Foreskin fibroblast (primary cell): ENCODE measurements at places on chromosomes 2 and 18.

GRCh38 chr2:99754210-99754609 is 264.4 kb upstream of the REV1 start:
- DNase-seq, result peak; percentile 47

DNA sequence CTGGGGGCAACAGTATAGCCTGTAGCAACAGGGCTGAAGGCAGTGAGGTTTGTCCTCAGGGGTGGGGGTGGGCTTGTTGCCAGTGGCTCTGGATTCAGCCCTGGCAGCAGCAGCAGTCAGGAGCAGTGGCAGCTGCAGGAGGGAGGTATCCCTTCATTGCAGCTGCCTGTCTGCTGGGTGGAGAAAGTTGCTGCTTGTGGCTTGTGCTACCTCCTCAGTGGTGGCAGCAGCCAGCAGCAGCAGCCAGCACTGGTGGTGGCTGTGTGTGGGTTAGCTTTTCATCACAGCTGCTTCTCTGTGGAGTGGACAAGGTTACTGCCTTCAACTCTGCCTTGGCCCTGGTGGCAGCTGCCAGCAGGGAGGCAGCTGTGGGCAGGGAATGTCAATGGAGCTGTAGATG is 94.9 kb downstream of the ARL6IP6 start:
- DNase-seq, result no peak

DNA sequence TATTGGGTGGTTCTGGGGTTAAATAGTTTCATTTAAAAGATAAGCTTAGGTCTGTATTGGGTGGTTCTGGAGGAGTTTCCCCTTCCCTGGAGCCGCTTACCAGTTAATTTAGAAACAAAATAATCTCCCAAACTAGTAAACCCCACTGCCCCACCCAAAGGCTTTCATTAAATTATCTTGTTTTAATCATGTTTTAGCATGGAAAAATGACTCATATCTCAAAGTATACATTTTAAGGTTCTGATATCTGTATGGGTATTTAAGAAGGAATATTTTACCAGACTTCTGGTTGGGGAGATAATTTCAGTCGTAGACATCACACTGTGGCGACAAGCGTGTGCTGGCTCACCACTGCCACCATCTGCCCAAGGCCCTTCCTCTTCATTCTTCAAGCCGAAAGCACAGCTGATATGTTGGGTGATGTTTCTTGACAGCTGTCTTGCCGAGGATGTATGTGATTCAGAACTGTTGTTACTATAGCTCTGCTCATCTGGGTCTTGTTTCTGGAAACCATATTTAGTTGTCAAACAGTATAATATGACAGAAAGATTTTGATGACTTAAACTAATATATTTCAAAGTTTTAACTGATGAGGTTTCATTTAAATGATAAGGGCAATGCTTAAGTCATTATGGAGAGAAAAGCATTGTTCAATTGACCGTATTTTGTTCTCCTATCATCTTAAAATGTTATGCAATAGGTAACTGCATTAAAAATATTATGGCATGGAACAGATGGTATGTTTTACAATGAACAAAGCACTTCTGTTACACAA is 5.1 kb downstream of the FIGLA start:
- DNase-seq, result no peak

GRCh38 chr18:73164430-73164829 is 296.6 kb upstream of the NETO1 start:
- no peak for DNase-seq

GRCh38 chr2:236642125-236642524 is 72.5 kb downstream of the ACKR3 start:
- no peak for DNase-seq

- peak; percentile 23 for DNase-seq
These were observed 90.7 kb upstream of the TFPI start for GRCh38 chr2:187644981-187645380.

DNA sequence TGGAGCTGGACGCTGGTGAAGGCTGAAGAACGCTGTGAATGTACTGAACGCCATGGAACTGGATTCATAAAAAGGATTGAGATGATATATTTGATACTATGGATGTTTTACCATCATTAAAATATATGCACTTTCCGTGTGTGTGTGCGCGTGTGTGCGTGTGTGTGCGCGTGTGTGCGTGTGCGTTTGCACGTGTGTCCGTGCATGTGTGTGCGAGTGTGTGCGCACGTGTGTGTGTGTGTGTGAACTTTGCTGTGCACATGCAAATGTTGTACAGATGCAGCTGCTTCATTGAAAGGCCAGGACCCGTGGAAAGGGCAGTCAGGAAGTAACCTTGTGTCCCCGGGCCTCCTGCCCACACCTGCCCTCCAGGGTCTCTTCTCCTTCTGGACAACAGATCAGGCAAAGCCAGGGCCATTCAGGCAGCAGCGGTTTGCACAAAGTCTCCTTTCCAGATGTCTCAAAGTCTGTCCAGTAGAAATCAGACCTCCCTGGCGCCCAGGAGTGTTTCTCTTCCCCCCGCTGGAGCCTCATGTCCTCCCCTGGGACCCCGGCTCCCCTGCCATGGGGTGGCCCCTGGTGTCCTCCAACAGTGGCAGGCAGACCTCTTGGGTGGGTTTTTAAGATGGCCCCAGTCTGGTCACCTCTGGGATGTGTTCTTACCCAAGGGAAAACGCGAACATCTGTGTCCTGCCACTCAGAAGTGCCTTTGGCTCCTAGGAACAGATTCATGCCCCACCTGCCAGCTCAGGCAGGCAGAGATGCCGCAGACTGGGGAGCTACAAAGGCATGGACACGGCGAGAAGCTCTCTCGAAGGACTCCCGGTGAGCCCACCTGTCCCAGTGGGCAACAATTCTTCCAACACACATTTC is 86.1 kb upstream of the GPC1 start:
- no peak for DNase-seq

DNA sequence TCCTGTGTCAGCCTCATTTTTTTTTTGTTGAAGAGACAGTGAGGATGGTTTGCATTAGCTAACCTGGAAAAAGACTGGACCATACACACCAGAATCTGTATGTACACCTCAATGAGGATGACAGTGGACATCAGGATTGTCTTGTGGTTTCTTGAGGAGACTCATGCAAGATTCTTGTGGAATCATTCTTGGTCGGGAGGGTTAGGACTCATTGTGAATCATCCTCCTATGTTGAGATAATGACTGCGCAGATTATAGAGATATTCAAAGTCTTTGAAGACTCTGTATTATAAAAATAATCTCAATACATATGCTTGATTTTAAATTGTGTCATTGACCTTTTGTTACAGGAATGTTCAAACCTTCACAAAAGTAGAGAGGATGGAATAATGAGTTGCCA is 49.1 kb upstream of the DOCK10 start:
- DNase-seq, result peak; percentile 95

- peak; percentile 59 for DNase-seq
These were observed 464.7 kb downstream of the MEIS1 start for GRCh38 chr2:66899648-66900047.

- no peak for DNase-seq
These were observed 96.9 kb downstream of the CTAGE1 start for GRCh38 chr18:22320771-22321170.

GRCh38 chr2:237205043-237205541 is 119.4 kb downstream of the COPS8 start:
- no peak for DNase-seq

- DNase-seq, result no peak
These were observed 283.3 kb upstream of the THUMPD2 start for GRCh38 chr2:40062381-40062780.

DNA sequence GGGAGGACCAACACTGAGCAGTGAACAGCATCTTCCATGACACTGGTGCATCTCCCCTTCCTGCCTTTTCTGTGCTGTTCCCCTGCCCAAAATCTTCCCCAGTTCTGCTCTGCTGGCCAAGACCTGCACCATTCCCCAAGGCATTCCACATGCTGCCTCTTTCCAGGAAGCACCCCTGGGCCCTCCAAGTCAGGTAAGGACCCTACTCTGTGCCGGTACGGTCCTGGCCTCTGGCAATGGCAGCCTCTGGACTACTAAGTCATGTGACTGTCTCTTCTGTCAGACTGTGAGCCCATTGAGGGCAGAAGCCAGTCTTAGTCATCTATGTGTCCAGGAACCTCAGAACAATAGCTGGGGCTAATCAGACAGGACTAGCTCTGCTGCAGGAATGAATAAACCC is 282.0 kb downstream of the MYCN start:
- no peak for DNase-seq

DNA sequence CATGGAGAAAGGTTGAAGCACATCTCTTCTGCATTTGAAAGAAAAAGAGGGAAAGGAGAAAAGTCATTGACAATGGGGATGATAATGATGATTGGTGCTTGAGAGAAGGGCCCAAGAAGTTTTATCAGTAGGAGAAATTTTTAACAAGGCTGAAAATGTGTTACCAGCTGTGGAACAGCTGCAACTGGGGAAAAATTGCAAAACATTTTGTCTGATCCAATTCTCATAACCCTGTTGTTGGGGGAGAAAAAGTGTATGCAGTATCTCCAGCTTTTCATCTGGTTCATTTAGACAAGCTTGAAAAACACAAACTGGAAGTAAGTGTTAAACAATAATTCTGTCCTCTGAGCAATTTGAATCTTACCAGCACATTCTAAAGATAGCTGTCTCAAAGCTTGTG is 92.7 kb downstream of the CSRNP3 start:
- DNase-seq, result no peak

GRCh38 chr2:25089605-25090315 is 47.9 kb downstream of the EFR3B start:
- DNase-seq, result no peak

DNA sequence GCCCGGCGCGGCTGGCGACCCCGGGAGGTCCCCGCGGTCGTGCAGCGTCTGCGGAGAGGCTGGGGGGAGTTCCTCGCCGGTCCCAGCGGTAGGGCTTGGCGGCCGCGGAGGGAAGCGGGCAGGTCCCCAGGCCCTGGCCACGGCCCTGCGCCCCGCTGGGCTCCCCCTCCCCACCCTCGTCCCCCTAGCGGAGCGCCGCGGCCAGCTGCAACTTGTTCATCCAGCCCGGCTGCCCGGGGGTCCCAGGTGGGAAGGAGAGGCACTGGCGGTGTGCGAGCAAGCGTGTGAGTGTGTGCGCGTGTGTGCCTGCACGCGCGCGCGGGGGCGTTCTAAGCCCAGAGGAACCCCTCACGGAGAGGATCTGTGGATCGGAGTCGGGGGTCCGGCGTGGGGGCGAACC is 1.3 kb downstream of the PTPRM start:
- DNase-seq, result no peak

- peak; percentile 69 for DNase-seq
These were observed at the start of gene ASXL3 for GRCh38 chr18:33577685-33578517. ASXL3 (plus strand) TSS chr18:33578219; CDS start chr18:33578632, 413 bp downstream.

GRCh38 chr2:6103949-6104348 is 411.8 kb downstream of the SOX11 start:
- no peak for DNase-seq

DNA sequence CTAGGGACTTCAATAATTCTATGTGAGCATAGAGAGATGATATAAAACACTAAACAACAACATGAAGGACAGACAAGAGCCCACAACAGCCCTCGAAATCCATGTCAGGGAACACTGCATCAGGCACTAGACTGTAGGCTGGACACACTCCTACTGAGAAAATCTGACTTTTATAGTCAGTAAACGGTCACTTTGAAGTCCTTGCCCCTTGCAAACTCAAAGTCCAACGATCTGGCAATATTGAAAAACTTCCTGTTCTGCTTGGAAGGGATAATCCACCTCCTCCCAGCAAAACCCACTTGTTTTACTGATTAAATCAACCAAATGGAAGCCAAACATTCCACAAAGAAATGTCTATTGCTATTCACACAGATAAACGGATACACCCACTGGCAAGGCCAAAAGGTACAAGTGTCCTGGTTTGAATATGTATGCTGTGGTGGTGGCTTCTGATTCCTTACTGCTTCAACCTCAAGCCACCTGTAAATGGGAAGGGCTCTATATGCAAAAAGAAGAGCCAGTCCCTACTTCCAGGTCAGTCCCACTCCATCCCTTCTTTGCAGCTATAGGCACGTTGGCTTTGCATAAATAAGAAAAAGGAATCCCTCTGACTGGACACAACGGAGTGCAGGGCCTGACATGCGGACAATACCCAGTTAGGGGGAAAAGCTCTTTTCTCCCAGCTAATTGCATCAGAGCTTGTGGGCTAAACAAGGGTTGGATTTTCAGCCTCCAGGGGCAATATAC is 56.6 kb downstream of the STK39 start:
- no peak for DNase-seq

DNA sequence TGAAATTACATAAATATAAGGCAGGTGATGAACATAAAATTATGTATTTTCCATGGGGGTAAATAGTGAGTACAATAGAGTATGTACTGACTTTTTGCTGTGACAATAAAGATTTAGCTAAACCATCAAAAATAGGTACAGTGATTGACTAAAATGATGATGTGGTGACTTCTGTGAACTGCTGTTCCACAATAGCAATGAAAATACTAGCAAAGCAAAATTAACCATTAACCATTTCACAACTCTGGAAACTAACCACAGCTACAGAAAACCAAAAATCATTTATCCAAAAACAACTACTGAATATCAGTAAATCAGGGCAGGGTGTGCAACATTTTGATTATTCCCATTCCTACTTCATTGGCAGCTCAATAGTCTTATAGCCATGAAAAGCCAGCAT is 161.4 kb upstream of the GYPC start:
- no peak for DNase-seq

- DNase-seq, result no peak
These were observed 49.0 kb upstream of the TMEM18 start for GRCh38 chr2:726169-726568.

- DNase-seq, result peak; percentile 83
These were observed 26.2 kb downstream of the ATAD2B start for GRCh38 chr2:23900541-23901322.

GRCh38 chr18:79056827-79057367 is 12.3 kb upstream of the ATP9B start:
- no peak for DNase-seq

DNA sequence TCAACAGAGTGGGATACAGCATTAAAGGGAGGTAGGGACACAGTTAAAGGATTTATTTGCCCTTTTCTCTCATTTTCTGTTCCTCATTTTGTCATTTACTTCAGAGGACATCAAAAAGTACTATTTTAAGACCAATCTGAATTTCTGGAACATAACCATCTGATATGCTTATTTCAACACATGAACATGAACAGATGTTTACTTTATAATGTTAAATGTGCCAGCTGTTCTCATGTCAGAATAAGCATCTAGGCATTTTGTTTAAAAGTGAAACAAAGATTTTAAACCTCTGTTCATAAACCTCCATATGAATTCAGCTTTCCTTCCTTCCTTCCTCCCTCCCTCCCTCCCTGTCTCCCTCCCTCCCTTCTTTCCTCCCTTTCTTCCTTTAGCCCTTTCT is 677.7 kb downstream of the CNTNAP5 start:
- DNase-seq, result no peak

- DNase-seq, result peak; percentile 96
These were observed 336.2 kb downstream of the ZEB2 start for GRCh38 chr2:144183727-144184126.

DNA sequence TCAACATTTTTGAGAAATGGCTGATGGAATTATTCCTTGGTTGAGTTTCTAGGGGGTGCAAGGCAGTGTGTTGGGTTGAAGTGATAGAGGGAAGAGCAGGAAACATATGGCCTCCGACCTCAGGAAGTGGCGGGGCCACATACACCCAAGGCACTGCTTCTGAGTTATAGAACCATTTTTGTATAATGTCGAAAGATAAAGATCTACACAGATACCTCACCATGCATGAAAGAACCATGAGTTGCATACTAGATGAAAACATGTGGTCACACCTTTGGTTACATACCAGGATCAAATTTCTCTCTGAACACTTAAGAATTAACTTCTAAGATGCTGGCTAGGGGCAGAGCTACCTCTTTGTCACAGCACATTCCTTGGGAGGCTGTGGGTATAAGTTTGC is 23.2 kb downstream of the LAMA3 start:
- DNase-seq, result no peak

GRCh38 chr2:225415341-225415740 is 15.8 kb downstream of the NYAP2 start:
- no peak for DNase-seq
